ENCODE measurements at places on chromosomes 7 and 10. TPM values are rescaled to one million over a fixed set of nuclear protein-coding genes. Genes with fewer than 3 reads are reported as not detected.

The BAIAP2L1 gene
- total RNA-seq: 15.2 TPM

The KCNH2 gene
- total RNA-seq: 2.3 TPM

The UTF1 gene
- not detected for total RNA-seq

The SMIM30 gene
- total RNA-seq: 30.2 TPM

The FAM221A gene
- 3.3 TPM for total RNA-seq

The KCNMA1 gene
- total RNA-seq: 32.5 TPM

The SFRP4 gene
- 27.4 TPM for total RNA-seq

The MRC1 gene
- not detected for total RNA-seq

The CEP41 gene
- total RNA-seq: 13.4 TPM

The NSUN6 gene
- 2.8 TPM for total RNA-seq

The FFAR4 gene
- not detected for total RNA-seq

The STEAP1 gene
- total RNA-seq: 0.63 TPM

The TLX1 gene
- not detected for total RNA-seq

The RNF133 gene
- not detected for total RNA-seq

The TUBAL3 gene
- total RNA-seq: not detected

The HKDC1 gene
- 25.1 TPM for total RNA-seq

The C10orf53 gene
- not detected for total RNA-seq

The SPDYE2 gene
- not detected for total RNA-seq

The CPED1 gene
- 2.0 TPM for total RNA-seq

The PHYHIPL gene
- not detected for total RNA-seq

The TMEM270 gene
- total RNA-seq: not detected

The DKK1 gene
- 13.7 TPM for total RNA-seq

The SLC12A9 gene
- 24.4 TPM for total RNA-seq

The LRIT1 gene
- not detected for total RNA-seq

The ARL5B gene
- total RNA-seq: 10.3 TPM

The ZNF503 gene
- total RNA-seq: 25.1 TPM
